Substantia nigra (tissue), 51 donors: ENCODE measurements at places on chromosomes 16 and 17.

DNA sequence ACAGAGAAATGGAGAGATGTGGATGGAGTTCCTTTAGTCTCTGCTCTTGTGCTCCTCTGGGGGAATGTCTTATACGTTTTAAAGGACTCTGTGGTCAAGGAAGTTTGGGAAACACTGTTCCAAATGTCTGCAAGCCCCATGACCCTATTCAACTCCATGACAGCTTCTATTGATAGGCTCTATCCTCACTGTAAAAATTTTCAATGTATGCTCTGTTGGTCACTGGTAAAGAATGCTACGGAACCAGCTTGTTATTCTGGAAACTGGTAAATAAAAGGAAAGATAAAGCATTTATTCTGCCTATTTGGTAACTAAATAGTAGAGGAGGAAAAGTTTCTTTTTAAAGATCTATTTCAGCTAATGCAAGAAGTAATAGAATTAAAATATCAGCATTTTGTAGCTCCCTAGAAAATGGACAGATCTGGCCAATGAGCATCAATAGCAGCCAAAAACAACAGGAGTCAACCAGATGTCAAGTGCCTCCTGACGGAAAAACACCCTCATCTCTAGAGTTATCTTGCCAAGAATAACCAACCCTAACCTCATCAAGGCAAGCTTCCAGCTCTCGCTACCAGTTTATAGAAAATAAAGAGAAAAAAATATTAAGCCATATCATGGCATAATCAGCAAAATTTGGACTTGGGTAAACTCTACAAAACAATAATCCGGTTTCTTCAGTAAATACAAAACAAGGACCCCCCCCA is 16.1 kb downstream of the GDE1 start:
- DNase-seq: no peak

DNA sequence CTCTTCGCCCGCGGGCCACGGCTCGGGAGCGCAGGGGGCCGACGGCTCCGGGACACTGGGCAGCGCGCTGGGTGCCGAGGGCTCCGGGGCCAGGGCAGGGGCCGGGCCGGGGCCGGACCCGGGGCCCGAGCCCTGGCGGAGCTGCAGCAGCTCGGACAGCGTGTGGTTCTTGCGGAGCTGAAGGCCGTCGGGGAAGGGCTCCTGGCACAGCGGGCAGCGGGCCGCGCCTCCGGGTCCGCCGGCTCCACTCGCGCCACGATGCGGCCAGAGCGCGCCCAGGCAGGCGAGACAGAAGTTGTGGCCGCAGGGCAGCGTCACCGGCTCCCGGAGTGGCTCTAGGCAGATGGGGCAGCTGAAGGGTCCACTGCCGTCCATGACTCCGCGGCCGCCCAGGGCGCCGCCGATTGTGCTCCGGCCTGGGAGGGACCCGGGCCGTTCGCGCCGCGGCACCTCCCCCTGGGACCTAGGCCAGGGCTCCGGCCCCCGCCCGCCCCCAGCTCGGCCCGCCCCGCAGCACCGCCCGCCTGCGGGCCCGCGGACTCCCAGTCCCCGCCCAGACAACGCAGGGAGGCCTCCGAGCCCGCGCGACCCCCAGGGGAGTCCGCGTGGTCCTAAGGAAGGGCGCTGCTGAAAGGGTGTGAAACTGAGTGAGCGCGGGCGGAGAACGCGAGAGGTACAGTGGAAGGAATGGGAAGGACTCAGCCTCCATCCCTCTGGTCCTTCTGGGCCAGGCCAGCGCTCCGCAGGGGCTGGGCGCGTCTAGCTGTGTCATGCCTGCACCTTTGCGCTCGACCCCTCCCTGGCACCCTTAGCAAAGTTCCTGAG is at the start of gene TRIM47:
TRIM47 (minus strand) TSS at position 408 of the 825 bp plus-strand sequence; CDS start at position 375, 33 bp downstream.
- peak; percentile 58 for DNase-seq

DNA sequence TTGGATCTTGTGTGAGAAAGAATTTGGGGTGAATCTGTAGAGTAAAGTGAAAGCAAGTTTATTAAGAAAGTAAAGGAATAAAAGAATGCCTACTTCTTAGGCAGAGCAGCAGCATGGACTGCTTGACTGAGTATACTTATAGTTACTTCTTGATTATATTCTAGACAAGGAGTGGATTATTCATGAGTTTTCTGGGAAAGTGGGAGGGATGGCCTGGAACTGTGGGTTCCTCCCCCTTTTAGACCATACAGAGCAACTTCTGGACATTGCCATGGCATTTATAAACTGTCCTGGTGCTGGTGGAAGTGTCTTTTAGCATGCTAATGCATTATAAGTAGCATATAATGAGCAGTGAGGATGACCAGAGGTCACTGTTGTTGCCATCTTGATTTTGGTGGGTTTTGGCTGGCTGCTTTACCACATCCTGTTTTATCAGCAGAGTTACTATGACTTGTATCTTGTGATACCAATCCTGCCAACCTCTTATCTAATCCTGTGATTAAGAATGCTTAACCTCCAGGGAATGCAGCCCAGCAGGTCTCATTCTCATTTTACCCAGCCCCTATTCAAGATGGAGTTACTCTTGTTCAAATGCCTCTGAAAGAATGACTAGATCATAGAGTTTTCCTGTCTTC is 58.7 kb downstream of the HSD17B2 start:
- no peak for DNase-seq

DNA sequence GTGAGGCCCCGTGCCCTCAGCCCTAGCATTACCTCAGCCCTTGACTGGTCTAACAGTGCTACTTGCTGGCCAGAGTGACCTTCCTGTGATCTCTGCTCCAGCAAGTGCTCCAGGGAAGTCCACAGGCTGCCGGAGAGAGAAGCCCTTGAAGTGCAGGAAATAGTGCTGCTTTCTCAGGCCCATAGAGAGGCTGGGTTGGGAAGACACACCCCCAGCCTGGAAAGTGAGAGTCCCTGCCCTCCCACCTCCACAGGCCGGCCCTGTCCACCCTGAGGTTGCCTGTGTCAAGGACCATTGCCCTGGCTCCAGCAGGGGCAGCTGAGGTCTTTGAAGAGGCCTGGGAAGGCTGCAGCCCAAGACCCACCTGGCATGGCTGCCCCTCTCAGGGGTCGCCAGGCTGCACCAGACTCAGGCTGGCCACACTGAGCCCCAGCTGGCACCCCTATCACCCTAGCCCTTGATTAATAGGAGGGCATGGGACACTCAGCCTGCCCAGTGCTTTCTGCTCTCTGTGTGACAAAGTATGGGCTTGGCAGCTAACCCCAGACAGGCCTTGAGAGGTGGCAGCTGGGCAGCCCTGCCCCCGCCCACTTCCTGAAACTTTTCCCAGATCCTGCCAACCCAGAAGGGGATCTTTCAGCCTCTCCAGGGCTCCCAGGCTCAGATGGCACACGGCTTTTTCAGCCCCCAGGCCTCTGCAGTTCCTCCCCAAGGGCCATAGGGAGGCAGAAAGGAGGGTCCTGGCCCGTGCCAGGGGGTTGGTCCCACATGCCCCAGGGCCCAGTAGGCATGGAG is 21.7 kb downstream of the ATP6V0D1 start:
- peak; percentile 27 for DNase-seq

DNA sequence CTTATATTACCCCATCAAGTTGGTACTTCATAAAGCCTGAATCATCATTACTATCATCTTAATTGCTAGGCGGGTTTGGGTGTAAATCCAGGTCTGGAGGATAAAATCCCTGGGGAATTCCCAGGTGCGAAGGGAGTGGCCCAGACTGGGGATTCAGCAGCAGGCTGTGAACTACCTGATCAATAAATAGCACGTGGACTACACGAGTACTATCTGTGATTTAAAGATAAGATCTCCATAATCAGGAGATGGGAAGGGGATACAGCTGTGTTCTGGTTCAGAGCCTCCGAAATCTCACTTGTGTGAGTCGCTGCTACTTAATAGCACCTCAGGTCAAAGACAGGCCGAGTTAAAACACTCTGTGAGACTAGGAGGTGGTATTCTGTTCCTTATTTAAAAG is 512.6 kb upstream of the ZFHX3 start:
- no peak for DNase-seq

DNA sequence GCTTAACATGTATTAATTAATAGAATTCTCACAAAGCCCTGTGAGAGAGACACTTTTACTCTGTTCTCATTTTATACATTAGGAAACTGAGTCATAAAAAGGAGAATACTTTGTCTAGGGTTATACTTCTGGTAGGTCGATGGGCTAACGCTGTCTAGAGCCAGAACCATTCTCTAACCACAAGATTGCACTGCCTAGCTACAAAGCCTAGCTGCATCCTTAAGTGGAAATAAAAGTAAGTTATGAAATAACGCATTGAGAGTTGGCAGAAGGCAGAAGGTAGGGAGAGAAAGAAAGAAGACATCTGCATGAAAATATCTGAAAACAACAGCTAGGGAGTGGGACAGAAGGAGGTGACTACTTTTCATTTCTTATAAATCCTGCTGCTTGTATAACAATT is 33.2 kb downstream of the IRX6 start:
- no peak for DNase-seq

DNA sequence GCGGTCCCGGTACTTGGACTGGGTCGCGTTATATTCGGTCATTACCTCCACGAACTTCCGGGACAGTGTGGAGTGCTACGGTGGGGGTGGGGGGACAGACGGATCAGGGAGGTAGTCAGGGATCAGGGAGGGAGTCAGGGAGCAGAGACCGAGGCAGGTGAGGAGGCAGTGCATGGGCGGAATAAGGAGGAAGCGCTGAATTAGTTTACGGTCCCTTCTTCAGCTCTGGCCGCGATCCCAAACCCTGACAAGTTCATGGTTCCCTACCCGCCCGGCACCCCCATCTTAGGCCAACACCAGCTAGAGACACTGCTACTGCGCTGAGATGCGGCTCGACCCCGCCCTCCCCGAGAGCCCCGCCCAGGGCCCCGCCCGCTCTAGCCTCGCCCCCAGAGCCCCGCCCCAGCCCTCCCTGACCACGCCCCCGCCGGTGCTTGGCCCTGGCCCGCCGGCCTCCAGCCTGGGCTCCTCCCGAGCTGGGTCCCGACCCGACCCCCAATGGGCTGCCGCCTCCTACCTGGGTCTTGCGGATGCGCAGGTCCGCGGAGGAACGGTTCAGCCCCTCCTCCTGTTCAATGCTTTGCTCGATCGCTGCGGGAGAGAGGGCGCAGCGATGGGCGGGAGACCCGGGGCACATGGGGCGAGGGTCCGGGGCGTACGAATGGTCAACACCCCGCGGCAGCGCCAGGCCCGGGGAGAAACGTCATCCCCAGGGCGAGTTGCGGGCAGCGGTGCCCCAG is 12.1 kb downstream of the HSD3B7 start:
- peak; percentile 15 for DNase-seq

DNA sequence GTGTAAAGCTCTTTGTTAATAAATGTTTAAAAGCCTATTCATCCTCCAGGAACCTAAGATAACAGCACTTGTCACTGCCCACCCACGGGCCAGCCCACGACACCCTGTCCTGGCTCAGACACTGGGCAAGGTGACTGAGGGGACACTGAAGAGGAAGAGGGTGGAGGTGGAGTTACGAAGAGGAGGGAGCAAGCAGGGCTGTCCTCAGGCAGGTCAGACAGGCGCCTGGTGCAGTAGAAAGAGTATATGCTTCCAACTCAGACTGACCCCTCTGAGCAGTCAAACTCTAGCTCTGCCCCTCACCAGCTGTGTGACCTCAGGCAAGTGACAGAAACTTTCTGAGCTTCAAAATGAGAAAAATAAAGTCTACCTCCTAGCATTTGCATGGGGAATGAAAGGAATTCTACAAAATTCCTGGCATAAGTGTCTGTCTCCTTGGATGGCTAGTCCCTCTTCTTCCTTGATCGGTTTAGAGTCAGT is 22.8 kb downstream of the TEX2 start:
- DNase-seq: no peak

- no peak for DNase-seq
These were observed 5.8 kb downstream of the RNF40 start for GRCh38 chr16:30767767-30768465.

GRCh38 chr16:78324649-78325285 is 225.3 kb downstream of the WWOX start:
- no peak for DNase-seq

DNA sequence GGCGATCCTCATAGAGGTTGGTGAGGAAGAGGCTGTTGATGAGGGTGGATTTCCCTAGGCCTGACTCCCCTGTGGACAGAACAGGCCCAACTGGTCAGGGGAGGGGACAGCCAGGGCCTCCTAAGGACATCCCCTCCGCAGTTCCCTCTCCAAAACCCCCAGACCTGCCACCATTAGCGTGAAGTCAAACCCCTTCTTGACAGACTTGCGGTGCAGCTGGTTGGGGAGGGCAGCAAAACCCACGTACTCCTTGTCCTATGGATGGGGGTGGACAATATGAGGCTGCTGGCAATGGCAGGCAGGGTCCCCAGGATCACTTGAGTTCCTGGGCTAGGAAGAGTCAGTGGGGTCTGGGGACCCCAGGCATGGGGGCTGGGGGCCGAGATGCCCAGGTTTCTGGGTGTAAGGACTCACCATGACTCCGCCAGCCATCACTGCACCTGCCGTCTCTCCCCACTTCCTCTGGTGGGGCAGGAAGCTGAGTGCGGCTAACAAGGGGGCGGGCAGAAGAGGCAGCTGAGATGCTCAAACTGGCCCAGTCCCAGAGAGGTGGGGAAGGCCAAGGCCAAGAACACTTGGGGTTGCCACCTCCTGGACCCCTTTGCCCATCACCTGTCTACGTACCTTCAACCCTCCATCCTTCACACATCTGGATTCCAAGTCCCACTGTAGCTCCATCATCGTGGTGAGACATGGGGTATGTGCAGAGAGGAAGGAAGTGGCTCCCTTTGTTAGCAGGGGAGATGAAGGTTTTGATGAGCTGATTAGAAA is at the start of gene SEPTIN1:
SEPTIN1 (minus strand) TSS at position 451 of the 771 bp plus-strand sequence; CDS start at position 432, 19 bp downstream.
- no peak for DNase-seq

- DNase-seq: no peak
These were observed 158.6 kb downstream of the CYLD start for GRCh38 chr16:50900391-50900942.

- no peak for DNase-seq
These were observed 423.9 kb downstream of the WWOX start for GRCh38 chr16:78523212-78523985.

DNA sequence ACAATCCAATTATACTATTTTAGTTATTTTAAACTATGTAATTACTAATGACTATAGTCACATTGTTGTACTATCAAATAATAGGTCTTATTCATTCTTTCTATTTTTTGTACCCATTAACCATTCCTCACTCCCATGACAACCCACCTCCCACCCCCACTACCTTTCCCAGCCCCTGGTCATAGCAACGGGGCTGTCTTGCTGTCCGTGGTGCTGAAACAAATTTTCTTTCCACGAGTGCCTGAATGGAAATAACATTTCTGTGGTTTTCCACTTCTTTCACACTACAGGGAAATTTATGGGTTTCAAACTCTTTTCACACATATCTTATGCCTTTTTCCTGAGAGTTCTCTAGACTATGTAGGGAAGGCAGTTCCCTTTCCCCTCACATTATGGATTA is 326.6 kb downstream of the PHKB start:
- DNase-seq: no peak

DNA sequence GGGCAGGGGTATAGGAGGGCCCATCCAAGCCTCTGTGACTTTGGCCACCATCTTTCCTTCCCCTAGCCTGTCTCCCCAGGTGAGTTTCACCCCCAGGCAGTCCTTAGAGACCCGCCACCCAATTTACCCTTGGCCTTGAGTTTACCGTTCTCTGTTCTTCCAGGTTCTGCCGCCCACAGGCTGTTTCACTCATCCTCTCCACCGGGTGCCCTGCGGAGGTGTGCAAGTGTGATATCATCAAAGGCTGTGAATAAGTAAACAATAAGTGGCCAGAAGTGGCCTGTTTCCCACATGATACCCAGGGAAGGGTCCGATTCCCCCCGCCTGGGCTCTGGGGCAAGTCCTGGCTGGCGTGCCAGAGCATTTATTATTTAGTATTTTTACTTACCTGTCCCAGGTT is 15.1 kb upstream of the TLCD3B start:
- DNase-seq: no peak

- DNase-seq: no peak
These were observed 537 bp downstream of the PALB2 start for GRCh38 chr16:23640615-23640930.

- no peak for DNase-seq
These were observed 25.8 kb upstream of the C1QTNF8 start for GRCh38 chr16:1121601-1122397.

GRCh38 chr17:39143552-39144093 is 7.8 kb downstream of the PLXDC1 start:
- no peak for DNase-seq
